ENCODE measurements at places on chromosomes 16 and 17. TPM values are rescaled to one million over a fixed set of nuclear protein-coding genes. Genes with fewer than 3 reads are reported as not detected.

The ALOX12 gene
- 0.14 TPM for total RNA-seq

The GRAP gene
- 9.1 TPM for total RNA-seq

The KRT32 gene
- total RNA-seq, result not detected

The SLFN14 gene
- total RNA-seq, result not detected

The RNF227 gene
- under 0.01 TPM for total RNA-seq

The TBC1D28 gene
- not detected for total RNA-seq

The PRAC1 gene
- not detected for total RNA-seq

The TRIM25 gene
- 17.4 TPM for total RNA-seq

The TRPV3 gene
- total RNA-seq, result not detected

The KRT31 gene
- total RNA-seq, result not detected

GRCh38 chr17:78362671-78363070, 2.8 kb upstream of the SOCS3 start:
- no peaks in the 10 kb centered on the region for H3K36me3 ChIP-seq
- DNase-seq, result no peak
- H3K27me3 ChIP-seq, result no peaks in the 10 kb centered on the region

GRCh38 chr17:83090444-83091256, 11.2 kb downstream of the METRNL start:
- no peaks in the 10 kb centered on the region for H3K36me3 ChIP-seq
- H3K27ac ChIP-seq, result no peak overlapping the region
- DNase-seq, result no peak
- no peaks in the 10 kb centered on the region for H3K27me3 ChIP-seq

DNA sequence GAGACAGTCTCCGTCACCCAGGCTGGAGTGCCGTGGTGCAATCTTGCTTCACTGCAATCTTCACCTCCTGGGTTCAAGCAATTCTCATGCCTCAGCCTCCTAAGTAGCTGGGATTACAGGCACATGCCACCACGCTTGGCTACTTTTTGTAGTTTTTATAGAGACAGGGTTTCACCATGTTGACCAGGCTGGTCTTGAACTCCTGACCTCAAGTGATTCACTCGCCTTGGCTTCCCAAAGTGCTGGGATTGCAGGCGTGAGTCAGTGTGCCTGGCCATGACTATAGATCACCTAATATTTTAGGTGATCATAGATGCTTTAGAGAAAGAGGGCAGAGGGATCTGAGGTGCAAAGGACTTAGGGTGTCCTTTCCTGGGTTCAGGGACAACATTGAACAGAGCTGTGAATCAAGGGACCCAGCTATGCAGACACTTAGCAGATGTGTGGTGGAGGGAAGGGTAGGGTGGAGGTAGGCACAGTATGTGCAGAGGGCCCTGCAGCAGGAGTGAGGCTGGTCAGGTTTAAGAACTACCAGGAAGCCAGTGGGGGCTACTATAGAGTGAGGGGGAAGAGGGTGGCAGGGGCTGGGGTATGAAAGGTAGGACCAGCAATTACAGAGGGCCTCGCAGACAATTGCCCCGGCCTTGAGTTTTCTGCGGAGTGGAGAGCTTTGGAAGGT, 116.5 kb downstream of the CMIP start:
- H3K4me1 ChIP-seq, result no peaks in the 10 kb centered on the region
- no peaks in the 10 kb centered on the region for H3K36me3 ChIP-seq
- no peak for DNase-seq
- no peaks in the 10 kb centered on the region for H3K27me3 ChIP-seq
- no peak overlapping the region for H3K27ac ChIP-seq
- H3K4me3 ChIP-seq, result no peak overlapping the region

- H3K27me3 ChIP-seq, result no peaks in the 10 kb centered on the region
- DNase-seq, result peak; percentile 15
- no peaks in the 10 kb centered on the region for H3K4me1 ChIP-seq
- no peak overlapping the region for H3K27ac ChIP-seq
- no peak overlapping the region for H3K4me3 ChIP-seq
These were observed 160.6 kb upstream of the RPL38 start for GRCh38 chr17:74042744-74043486.

GRCh38 chr16:533391-534123, 6.0 kb downstream of the CAPN15 start:
- no peaks in the 10 kb centered on the region for H3K36me3 ChIP-seq
- no peak overlapping the region for H3K4me3 ChIP-seq
- H3K27ac ChIP-seq, result no peak overlapping the region

GRCh38 chr17:7915179-7915610, 894 bp downstream of the RNF227 start:
- H3K4me1 ChIP-seq, result no peaks in the 10 kb centered on the region
- no peaks in the 10 kb centered on the region for H3K36me3 ChIP-seq
- H3K27ac ChIP-seq, result peak overlapping the region; percentile 97
- peak overlapping the region; percentile 55 for H3K4me3 ChIP-seq
- H3K27me3 ChIP-seq, result no peaks in the 10 kb centered on the region

- H3K36me3 ChIP-seq, result no peaks in the 10 kb centered on the region
- no peaks in the 10 kb centered on the region for H3K27me3 ChIP-seq
These were observed 114.8 kb upstream of the NOL11 start for GRCh38 chr17:67602974-67603373.

DNA sequence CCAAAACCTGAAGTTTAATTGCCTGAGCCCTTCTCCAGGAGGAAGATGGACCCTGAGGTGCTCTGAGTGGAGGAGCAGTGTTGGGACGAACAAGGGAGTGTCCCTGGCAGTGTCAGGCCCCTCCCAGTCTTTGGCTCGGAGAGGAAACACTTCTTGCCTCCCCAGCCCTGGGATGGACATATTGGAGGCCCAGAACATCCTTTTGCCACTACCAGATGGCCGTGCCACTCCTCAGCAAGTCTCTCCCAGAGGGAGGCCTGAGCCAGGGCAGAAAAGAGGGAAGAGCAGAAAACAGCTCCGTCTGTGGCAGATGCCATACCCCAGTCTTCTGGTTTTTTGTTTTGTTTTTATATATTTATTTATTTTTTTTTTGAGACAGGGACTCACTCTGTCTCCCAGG, 91.5 kb upstream of the CRHR1 start:
- H3K27ac ChIP-seq, result no peak overlapping the region
- no peak overlapping the region for H3K4me3 ChIP-seq
- no peaks in the 10 kb centered on the region for H3K4me1 ChIP-seq
- H3K36me3 ChIP-seq, result no peaks in the 10 kb centered on the region
- H3K27me3 ChIP-seq, result no peaks in the 10 kb centered on the region

GRCh38 chr17:74737299-74738050, 419 bp downstream of the RAB37 start:
- H3K27ac ChIP-seq, result no peak overlapping the region
- no peak overlapping the region for H3K4me3 ChIP-seq
- peaks cover 13% of the 10 kb centered on the region for H3K4me1 ChIP-seq
- DNase-seq, result no peak

GRCh38 chr17:43033948-43034881, 9.2 kb downstream of the RND2 start:
- DNase-seq, result no peak
- no peaks in the 10 kb centered on the region for H3K4me1 ChIP-seq
- H3K4me3 ChIP-seq, result no peak overlapping the region
- no peak overlapping the region for H3K27ac ChIP-seq
- H3K27me3 ChIP-seq, result no peaks in the 10 kb centered on the region
- no peaks in the 10 kb centered on the region for H3K36me3 ChIP-seq

- no peak overlapping the region for H3K4me3 ChIP-seq
- H3K36me3 ChIP-seq, result no peaks in the 10 kb centered on the region
- H3K27ac ChIP-seq, result no peak overlapping the region
- no peaks in the 10 kb centered on the region for H3K27me3 ChIP-seq
These were observed 45.4 kb downstream of the SEC14L1 start for GRCh38 chr17:77186141-77186604.

GRCh38 chr17:69588827-69589239, 174.3 kb downstream of the MAP2K6 start:
- no peaks in the 10 kb centered on the region for H3K27me3 ChIP-seq
- H3K27ac ChIP-seq, result no peak overlapping the region
- DNase-seq, result no peak
- no peaks in the 10 kb centered on the region for H3K4me1 ChIP-seq
- no peak overlapping the region for H3K4me3 ChIP-seq

GRCh38 chr16:49528060-49528865, 154.7 kb downstream of the C16orf78 start:
- peak; percentile 46 for DNase-seq
- no peaks in the 10 kb centered on the region for H3K4me1 ChIP-seq
- no peaks in the 10 kb centered on the region for H3K36me3 ChIP-seq

- H3K27me3 ChIP-seq, result no peaks in the 10 kb centered on the region
- no peaks in the 10 kb centered on the region for H3K4me1 ChIP-seq
- H3K36me3 ChIP-seq, result no peaks in the 10 kb centered on the region
- no peak overlapping the region for H3K27ac ChIP-seq
- H3K4me3 ChIP-seq, result no peak overlapping the region
These were observed 30.6 kb downstream of the PIPOX start for GRCh38 chr17:29073520-29073919.

DNA sequence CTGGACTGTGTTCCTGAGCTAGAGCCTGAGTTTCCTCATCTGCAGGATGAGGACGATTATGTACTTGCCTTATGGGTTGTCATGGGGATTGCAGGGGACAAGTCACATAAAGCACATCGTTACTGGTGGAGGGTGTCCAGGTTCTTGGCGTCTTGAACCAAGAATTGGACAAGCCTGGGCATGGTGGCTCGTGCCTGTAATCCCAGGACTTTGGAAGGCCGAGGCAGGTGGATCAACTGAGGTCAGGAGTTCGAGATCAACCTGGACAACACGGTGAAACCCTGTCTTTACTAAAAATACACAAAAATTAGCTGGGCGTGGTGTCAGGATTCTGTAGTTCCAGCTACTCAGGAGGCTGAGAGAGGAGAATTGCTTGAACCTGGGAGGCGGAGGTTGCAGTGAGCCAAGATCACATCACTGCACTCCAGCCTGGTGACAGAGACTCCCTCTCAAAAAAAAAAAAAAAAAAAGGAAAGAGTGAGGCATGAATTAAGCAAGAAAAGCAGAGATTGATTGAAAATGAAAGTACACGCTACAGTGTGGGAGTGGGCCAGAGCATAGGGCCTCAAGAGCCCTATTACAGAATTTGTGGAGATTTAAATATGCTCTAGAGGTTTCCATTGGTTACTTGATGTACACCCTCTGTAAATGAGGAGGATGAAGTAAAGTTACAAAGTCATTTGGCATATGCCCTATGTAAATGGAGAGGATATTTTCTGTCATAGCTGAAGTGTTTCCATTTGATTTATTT, 30.7 kb downstream of the ADGRG5 start:
- no peaks in the 10 kb centered on the region for H3K4me1 ChIP-seq
- H3K36me3 ChIP-seq, result no peaks in the 10 kb centered on the region
- no peak for DNase-seq
- no peak overlapping the region for H3K4me3 ChIP-seq
- H3K27ac ChIP-seq, result no peak overlapping the region

DNA sequence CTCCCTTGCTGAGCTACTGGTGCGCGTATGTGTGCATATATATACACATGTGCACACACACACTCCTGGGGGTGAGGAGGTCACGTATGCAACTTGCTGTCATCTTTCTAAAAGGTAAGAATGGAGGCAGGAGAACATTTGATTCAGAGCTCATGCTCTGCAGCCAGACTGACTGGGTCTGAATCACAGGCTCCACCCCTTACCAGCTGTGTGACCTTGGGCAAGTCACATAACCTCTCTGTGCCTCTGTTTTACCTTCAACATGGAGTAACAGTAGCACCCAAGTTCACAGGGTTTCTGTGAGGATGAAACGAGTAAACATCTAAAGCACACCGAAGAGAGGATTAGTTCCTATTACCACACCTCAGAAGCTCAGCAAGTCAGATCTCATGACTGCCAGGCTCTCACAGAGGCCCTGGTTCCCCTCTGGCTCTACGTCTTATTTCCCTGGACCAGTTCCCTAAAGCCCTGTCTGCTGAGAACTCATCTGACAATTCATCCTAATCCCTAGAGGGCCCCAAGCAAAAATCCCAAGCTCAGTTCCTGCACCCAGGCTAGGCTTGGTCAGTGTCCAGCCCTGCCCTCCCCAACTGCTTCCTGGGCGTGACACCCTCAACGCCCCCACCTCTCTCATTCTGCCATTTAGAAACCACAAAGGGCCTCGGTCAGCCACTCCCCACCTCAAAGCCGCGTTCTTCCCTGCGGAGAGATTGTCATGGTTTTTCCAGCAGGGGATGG, 28.7 kb downstream of the ABR start:
- DNase-seq, result no peak
- no peaks in the 10 kb centered on the region for H3K4me1 ChIP-seq
- no peak overlapping the region for H3K27ac ChIP-seq
- H3K4me3 ChIP-seq, result no peak overlapping the region
- H3K36me3 ChIP-seq, result no peaks in the 10 kb centered on the region

GRCh38 chr16:57126411-57126810, 34.0 kb downstream of the CPNE2 start:
- no peak overlapping the region for H3K27ac ChIP-seq
- no peak overlapping the region for H3K4me3 ChIP-seq
- no peaks in the 10 kb centered on the region for H3K4me1 ChIP-seq
- no peak for DNase-seq
- H3K36me3 ChIP-seq, result no peaks in the 10 kb centered on the region

DNA sequence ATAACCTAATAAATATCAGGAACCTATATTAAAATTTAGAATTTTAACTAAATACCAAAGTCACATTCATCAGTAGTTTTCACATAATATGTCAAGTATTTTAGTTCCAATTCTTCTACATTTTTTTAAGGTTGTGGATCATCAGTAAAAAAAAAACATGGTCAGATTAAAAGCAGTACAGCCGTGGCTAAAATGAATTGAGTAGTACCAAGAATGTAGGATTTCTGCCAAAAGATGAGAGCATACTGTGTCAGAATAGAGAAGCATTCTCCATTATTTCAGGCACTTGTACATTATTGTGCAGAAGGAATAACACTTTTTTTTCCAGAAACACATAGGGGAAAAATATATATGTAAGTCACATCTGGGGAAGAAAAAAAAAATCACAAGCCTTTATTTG, 1176.1 kb downstream of the CDH11 start:
- no peak overlapping the region for H3K27ac ChIP-seq
- no peaks in the 10 kb centered on the region for H3K27me3 ChIP-seq
- H3K4me3 ChIP-seq, result no peak overlapping the region

DNA sequence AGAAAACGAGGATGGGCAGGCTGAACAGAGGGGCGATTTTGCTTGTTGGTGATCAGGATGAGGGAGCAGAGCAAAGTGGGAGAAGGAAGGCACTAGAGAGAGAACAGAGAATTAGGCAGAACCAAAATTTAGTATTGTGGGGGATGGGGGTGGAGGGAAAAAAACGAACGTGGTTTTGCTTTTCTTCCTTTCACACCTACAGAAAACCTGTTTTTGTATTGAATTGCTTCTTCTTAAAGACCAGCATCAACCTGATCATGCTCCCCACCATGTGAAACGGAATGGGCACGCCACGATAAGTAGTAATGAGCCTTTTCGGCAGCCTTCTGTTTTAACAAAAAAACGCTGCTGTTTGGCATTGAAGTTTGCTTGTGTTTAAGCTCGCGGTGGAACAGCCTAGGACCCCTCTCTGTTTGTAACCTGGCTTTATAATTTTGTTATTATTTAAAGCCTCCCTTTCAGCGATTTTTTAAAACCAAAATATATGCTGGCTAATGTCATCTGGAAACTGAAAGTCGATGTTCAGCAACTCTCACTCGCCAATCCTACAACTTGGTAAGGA, 36.8 kb downstream of the ERCC4 start:
- DNase-seq, result no peak
- H3K36me3 ChIP-seq, result no peaks in the 10 kb centered on the region
- H3K4me3 ChIP-seq, result peak overlapping the region; percentile 29
- peak overlapping the region; percentile 73 for H3K27ac ChIP-seq

Data from uterus (tissue), 4 donors.